GM13976 (cell line): ENCODE measurements at places on chromosomes 1 and 21.

GRCh38 chr1:16905110-16905867 is 9.5 kb downstream of the RNU1-2 start:
- peak; percentile 71 for DNase-seq

GRCh38 chr1:207835958-207836357 is 75.0 kb downstream of the CD34 start:
- no peak for DNase-seq

- DNase-seq, result no peak
Measured at GRCh38 chr1:178034676-178035075, 59.2 kb upstream of the RASAL2 start.

DNA sequence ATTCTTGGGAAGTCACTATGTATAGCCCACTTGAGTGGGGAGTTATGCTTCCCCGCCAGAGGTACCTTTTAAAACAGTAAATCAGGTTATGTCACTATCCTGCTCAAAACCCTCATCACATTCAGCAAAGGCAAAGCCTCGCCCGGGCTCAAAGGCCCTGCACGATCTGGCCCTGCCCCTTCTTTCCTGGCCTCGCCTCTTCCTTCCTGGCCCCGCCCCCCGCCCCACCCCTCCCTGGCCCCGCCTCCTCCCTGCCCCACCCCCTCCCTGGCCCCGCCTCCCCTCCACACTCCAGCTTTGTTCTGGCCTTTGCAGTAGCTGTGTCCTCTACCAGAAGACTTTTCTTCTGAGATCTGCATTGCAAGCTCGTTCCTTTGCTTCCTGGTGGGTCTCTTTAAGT is 6.6 kb downstream of the LDLRAD2 start:
- peak; percentile 89 for DNase-seq

DNA sequence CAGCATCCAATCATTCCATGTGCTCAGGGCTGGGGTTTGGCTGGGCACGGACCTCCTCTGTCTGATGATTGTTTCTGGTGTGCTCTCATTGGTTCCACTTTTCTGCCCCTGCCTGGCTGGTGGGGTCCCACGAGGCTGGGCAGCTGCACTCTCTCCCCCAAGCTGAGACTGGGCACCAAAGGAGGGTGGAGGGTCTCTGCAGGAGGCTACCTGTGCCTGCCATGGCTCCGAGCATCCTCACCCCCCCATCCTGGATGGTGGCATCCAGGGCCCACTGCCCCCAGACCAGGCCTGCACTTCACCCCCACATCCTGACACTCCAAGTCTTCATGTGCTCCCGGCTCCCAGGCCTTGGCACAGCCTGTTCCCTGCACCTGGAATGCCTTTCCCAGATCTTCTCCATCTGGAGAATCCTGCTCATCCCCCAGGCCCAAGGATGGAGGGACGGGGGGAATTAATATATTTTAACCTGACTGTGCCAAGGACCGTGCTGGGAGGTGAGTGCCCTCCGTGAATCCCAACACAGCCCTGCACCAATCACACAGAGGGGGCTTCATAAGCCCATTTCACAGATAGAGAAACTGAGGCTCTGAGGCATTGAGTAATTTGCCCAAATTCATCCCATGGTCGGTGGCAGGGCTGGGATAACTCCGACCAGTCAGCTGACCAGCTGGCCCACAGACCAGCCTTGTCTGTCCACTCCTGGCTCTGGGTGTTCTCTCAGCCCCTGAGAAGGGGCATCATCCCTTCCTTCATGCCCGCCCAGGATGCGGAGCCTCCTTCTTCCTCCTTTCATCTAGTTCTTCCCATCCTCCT is 403.4 kb downstream of the MATN1 start:
- no peak for DNase-seq

GRCh38 chr1:43319766-43320165 is 17.9 kb upstream of the MPL start:
- no peak for DNase-seq

DNA sequence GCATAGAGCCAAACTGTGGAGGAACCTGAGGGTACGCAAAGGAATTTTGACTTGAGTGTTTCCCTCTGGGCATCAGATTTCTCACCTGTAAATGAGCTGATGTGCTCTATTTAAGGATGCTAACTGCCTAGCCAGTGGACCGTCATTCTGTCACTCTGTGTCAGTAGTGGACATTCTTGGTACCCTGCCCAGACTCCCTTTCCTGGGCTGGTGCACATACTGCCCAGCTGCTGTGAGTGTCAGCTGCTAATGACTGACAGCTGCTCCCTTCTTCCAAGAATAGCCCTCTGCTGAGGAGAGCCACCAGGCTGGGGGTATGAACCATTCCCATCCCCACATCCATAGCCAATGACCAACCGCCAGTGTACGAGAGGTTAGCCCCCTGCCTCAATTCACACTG is 193.1 kb upstream of the DAB1 start:
- DNase-seq, result no peak
